ENCODE measurements at places on chromosomes 2 and 18.

- no peak for DNase-seq
These were observed 254.0 kb upstream of the RBMS1 start for GRCh38 chr2:160747501-160748170.

DNA sequence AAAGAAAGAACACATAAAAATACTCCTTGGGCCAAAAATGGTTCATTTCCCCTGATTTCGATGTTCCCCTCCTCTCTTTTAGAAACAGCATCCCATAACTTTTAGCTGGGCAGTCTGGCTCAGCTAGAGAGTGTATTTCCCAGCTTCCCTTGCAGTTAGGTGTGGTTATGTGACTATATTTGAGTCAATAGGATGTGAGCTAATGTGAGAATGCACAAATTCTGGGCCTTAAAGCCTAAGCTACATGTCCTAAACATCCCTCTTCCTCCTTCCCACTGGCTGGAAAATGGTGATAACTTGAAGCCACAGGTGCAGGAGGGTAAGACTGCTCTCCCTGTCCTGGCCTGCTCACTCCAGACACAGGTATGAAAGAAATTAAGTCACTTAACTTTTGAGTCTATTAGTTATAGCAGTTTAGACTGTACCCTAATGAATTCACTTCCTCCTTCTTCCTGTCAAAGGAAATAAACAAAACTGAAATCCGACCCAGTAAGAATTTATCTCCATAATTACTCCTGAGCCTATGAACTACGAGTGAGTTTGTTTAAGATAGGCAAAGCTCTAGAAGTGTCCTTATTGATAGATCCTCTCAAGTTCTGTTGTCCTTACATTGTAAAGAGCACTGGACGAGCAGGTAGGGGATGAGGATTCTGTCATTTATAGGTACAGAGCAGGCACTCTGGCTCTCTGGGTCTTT lies 177.6 kb downstream of the MTX2 start:
- DNase-seq: no peak

DNA sequence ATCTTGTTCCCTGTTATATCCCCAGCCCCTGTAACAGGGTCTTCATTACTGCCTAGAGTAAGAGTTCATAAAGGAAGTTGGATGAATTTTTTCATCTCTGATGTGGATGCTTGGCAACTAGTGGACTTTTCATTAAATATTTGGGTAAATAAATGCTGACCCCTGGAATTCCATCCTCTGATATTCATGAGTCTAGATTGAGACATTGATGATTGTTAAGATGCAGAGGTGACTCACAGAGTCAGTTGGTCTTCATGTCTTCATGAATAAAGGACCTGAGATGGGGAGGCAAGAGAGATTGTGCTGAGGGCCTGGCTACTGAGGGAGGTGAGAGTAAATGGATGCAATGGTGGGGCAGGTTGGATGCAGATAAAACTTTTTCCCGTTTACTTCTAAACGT lies 132.7 kb upstream of the NT5C1B start:
- no peak for DNase-seq

DNA sequence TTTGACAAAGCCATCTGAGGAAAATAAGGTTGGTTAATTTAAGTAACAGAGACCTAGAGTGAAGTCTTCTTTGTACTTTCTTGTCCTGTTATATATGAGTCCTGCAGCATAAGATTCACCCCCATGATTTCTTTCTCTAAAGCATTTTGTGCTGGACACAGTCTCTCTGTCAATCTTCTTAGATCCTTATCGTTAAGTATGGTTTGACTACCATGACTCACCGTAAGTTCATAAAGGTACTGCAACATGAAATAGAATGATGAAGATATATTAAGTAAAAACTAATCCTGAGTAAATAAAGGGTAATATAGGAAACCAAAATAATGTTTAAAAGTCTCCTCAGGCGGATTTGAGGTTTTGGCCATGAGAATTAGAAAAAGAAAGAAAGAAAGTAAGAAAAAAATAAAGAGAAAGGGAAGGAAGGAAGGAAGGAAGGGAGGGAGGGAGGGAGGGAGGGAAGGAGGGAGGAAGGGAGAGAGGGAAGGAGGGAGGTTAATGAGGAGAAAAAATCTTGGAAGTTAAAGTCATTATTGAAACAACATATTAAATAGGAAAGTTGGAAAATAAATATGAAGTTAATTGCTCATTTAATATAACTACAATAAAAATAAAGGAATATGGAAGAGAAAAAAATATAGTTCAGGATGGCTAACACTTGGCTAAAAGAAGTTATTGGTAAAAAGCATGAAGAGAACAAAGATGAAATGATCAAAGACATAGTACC lies 980.3 kb upstream of the CDH2 start:
- DNase-seq: no peak

GRCh38 chr2:64090264-64090663 lies 54.0 kb downstream of the PELI1 start:
- DNase-seq: no peak

DNA sequence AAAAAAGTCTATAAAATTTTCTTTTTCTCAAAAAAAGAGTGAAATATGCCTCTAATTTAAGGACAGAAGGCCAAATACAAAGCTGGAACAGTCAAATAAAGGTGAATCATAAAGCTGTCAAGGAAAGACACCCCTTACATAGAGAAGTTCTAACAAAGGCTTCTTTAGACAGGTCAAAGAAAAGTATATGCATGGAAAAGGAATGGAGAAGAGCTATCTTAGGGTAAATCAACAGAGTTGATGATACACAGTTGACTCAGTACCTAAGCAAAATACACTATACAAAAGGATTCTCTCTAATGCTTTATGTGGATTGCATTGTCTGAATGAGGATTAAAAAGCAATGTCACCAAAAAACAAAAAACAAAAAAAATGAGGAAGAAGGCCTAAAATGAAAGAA lies 214.8 kb downstream of the TXNL1 start:
- no peak for DNase-seq

GRCh38 chr18:27954226-27954625 lies 222.7 kb downstream of the CDH2 start:
- no peak for DNase-seq

DNA sequence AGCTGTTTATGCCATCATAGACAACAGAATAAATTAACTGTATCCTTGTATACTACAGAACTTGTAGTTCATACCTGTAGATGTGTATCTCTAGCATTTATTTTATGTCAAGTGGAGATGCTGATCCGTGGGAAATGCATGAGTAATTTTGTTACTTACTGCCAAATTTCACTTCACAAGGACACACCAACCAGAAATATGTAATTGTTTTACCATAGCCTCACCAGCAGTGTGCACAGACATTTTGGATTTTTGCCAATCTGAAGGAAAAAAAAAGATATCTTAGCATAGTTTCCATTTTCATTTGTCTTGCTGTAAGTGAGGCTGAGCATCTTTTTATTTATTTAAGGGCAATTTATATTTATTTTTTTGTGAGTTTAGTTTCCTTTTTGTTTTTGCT lies 265.1 kb upstream of the OSR1 start:
- DNase-seq: no peak
